CD4-positive, alpha-beta T cell treated with Interleukin-2 at 100 ng/mL for 4 hours (primary cell): ENCODE measurements at places on chromosomes 16 and 17.

- no peak for DNase-seq
These were observed 281.0 kb downstream of the FTO start for GRCh38 chr16:53984936-53985335.

GRCh38 chr17:35117984-35118383 lies 1.7 kb downstream of the RAD51D start:
- DNase-seq = peak; percentile 56

- no peak for DNase-seq
These were observed 727.4 kb upstream of the CA10 start for GRCh38 chr17:52885882-52886281.

DNA sequence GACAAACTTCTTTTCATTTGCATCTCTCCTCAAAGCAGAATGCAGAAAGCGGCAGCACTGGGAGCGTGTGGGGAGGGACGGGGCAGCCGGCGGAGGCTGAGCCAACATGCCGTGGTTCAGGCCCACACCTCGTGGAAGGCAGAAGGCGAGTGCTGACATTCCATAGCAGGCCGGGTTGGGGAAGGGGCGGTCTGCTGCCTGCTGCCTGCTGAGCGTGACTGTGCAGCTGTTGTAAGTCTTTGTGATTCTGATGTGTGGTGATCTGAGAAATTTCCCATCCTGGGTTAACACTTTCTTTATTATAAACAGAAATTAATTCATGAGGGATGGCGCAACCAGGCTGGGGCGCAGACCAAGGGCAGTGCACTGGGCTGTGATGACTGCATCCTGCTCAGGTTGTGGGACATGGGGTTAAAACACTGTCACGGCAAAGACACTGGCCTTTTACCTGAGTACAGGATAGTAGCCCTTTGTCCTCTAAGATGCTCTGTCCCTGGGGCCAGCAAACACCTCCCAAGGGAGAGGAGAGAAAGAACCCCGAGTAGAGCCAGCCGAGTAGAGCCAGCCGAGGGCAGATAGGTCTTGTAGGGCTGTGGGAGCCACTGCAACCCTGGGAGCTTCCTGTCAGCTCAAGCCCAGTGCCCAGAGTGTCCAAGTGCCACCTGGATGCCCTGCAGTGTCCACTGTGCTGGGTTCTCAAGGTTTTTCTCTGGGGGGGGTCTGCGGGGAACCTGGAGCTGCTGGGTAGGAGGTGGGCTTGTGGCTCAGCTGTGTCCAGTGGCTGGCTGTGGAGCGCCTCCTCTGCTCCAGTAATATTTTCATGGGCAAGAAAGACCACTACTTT lies 8.8 kb upstream of the DNASE1 start:
- DNase-seq = no peak

- DNase-seq = no peak
These were observed 185.4 kb downstream of the ABCC12 start for GRCh38 chr16:47970291-47970931.

- peak; percentile 8 for DNase-seq
These were observed 1.1 kb upstream of the CRHR1 start for GRCh38 chr17:45782889-45783592.

GRCh38 chr16:57998486-57998885 lies 2.0 kb downstream of the ZNF319 start:
- peak; percentile 66 for DNase-seq

- DNase-seq = no peak
These were observed 313.0 kb upstream of the GOT2 start for GRCh38 chr16:59047114-59047513.

DNA sequence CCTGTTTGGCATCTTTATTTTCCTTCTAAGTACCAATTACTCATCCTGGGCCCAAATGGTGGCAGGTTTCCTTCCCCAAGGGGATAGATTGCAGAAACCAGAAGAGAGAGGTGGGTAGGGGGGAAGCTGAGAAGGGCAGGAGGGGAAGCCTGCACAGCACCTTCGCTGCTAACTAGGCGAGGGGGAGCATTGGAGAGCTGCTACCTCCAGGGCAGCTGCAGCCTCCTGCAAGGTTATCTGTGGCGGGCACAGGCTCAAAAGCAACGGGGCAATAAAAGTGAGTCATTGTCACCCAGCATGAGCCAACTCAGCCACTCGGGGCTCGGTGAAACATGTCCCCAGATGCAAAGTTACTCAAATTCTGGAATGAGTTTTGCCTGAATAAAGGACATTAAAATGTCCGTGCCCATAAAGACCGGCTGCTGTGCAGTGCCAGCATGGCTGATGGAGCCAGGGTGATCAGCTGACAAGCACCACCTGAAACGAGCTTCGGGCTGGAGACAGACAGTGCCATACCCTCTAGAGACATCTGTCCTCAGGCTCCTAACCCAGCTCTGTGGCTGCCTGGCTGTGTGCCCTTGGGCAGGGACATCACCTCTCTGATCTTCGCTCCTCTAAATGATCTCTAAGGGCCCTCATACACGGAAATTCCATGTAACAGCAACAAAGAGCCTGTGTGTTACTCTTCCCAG lies 68.1 kb upstream of the GRIN2A start:
- no peak for DNase-seq

DNA sequence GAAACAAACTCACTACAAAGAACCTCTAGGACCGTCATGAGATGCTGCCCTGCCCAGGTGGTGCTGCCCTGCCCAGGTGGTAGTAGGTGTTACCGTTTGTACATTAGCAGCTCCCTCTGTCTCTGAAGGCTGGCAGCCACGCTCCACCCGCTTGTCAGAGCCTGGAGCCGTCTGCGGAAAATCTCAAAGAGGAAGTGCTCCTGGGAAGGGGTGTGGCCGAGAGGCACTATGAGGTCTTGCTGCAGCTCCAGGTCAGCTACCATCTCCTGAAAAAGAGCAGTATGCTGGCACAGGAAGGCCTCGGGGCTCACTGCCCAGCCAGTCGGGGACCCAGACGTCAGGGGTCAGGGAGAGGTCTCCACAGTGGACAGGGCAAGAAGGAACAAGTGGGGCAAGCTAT lies 28.3 kb downstream of the ZNF276 start:
- DNase-seq = no peak

DNA sequence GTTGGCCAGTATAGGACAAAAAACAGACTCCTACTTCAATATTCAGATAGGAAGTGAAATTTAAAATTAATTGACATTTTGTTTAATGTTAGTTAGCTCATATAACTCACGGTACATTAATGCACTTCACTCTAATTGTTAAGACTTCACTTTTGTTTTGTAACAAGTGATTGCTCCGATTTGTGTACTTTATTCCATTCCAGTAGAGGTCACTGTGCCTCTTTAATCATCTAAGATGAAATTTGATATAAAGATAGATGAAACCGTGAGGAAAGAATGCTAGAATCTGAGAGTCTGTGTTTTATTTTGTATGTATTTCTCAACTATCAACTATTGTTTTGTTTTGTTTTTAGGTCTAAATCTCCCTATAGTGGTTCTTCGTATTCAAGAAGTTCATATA lies 29.0 kb downstream of the RBBP6 start:
- no peak for DNase-seq

GRCh38 chr17:80380555-80381002 lies 34.4 kb upstream of the ENDOV start:
- DNase-seq = no peak

DNA sequence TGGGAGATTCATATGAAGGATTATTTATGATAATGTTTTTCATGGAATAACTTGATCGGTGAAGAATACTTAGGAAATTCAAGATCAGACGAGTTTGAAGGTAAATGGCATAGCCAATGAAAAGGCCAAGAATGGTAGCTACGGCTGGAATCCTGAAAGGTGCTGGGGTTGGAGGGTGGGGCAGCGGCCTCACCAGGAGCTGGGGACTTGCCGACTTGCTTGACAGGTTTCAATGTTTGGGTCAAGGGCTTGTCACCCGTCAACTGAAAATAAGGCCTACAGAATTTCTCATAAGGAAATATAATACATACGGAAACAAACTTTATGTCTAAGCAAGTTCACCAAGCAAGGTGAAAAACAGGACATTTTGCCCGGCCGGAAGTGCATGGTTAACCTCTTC lies 9.9 kb downstream of the CRYM start:
- no peak for DNase-seq

GRCh38 chr17:7836596-7837407 lies 2.8 kb downstream of the KDM6B start:
- DNase-seq = peak; percentile 75

DNA sequence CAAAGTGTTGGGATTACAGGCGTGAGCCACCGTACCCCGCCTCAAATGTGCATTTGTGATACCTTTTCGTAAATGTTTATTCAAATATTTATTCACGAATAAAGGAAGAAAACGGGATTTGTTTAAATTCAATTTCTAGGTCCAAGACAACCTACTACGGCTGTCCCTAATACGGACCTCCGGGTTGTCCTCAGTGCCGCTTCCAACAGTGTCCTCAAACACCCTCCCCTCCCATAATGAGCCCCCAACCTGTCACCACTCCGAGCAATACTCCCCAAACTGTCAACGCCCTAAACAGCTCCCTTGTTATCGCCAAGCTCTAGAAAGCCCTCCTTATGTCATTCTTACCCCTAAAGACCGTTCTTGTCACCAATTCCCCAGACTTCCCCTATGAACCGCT lies 539 bp upstream of the GABARAPL2 start:
- no peak for DNase-seq
